Activated CD4-positive, alpha-beta T cell treated with anti-CD3 and anti-CD28 coated beads, Interleukin-2, amount 10 ng/mL, durations not matched to agents 24 days and 14 days (primary cell): ENCODE measurements at places on chromosomes 16 and 17. TPM values are rescaled to one million over a fixed set of nuclear protein-coding genes. Genes with fewer than 3 reads are reported as not detected.
A peak's percentile ranks its signal among the peaks of the same experiment; 100 is the strongest.

UBB gene
- 1,973 and 2,004 TPM in 2 replicates for total RNA-seq

RFNG gene
- 21.4 and 30.8 TPM in 2 replicates for total RNA-seq

ARL5C gene
- total RNA-seq: not detected in 2 replicates

NEUROD2 gene
- total RNA-seq: not detected in 2 replicates

KRT16 gene
- total RNA-seq: not detected in 2 replicates

CCNF gene
- 44.7 and 45.7 TPM in 2 replicates for total RNA-seq

GID4 gene
- total RNA-seq: 9.6 and 11.3 TPM in 2 replicates

- no peaks in the 10 kb centered on the region for H3K27me3 ChIP-seq
- H3K36me3 ChIP-seq: no peaks in the 10 kb centered on the region
- no peak for DNase-seq
Observed at GRCh38 chr17:82007495-82008257, 15.0 kb downstream of the CENPX start.

DNA sequence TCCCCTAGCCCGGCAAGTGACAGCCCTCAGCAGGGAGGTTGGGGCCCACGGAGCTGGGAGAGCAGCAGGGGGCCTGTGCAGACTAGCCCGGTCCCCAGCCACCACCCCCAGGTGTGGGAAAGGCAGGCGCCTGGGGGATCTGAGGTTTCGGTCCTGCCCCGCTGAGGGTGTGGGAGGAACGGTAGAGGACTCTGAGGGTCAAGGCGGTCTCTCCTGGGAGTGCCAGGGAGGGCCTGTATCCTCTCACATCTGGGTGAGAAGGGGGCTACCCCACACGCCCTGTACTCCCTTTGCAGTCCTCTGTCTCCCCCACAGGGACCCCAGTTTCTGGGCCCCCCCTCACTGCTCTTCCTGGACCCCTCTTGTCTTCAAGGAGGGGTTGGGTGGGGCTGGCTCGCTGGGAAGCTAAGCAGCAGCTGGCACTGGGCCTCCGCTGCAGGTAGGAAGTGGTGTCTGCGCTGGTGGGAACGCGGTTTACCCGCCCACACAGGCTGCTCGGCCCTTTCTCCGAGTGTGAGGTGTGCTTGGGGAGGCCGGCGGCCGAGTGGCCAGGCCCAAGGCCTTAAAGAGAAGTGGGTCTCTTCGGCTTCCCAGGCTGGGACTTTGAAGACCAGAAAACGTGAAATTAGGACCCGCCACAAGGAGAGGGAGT lies 15.4 kb downstream of the CD7 start:
- peaks cover 2% of the 10 kb centered on the region for H3K27me3 ChIP-seq
- peaks cover 1% of the 10 kb centered on the region for H3K36me3 ChIP-seq
- peak overlapping the region; percentile 100 for H3K27ac ChIP-seq

DNA sequence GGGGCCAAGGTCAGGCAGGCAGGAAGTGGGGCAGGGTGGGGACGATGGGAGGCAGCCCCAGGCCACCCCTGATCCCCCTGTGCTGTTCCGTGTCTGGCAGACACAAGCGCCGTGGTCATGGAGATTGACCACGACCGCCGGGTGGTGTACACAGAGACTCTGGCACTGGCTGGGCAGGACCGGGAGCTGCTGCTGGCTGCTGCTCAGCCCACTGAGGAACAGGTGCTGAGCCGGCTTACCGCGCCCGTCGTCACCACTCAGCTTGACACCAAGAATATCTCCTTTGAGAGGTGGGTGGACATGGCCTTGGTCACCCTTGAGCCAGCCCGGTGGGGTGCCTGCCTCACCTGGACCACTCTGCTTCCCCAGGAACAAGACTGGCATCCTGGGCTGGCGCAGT lies 13.7 kb downstream of the CORO6 start:
- H3K36me3 ChIP-seq: peaks cover 2% of the 10 kb centered on the region
- H3K4me3 ChIP-seq: no peak overlapping the region
- peaks cover 3% of the 10 kb centered on the region for H3K4me1 ChIP-seq
- DNase-seq: no peak

DNA sequence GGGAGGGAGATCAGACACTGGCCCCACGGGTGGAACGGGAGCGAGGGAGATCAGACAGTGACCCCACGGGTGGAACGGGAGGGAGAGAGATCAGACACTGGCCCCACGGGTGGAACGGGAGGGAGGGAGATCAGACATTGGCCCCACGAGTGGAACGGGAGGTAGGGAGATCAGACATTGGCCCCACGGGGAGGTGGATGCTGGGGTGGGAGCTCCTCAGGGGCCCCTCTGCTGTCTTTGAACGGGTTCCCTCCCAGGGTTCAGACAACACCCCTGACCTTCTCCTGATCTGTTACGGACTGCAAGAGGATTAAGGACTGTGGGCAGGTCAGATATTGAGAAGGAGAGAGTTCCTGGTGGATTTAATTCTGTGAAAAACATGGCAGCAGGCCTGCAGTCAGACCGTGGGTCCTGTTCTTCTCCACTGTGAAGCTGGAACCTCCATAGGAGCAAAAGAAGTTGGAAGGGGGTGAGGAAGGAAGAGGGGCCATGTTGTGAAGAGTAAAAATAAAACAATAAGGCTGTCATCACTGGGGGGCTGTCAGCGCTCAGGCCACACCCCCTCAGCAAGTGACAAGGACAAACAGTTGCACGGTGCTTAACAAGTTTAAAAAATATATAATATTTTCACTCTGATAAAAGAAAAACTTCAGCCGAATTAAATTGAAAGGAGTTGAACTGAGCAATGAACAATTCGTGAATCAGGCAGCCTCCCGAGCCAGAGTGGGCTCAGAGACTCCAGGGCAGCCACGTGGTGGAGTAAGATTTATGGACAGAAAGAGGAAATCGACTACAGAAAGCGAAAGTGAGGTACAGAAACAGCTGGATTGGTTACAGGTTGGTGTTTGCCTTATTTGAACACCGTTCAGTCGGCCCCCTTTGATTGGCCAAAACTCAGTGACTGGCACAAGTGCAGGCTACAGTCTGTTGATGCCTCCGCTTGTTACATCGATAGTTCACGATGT lies 348.7 kb upstream of the TNRC6C start:
- no peaks in the 10 kb centered on the region for H3K36me3 ChIP-seq
- DNase-seq: peak; percentile 91
- peaks cover 21% of the 10 kb centered on the region for H3K4me1 ChIP-seq
- H3K4me3 ChIP-seq: peak overlapping the region; percentile 73
- peak overlapping the region; percentile 90 for H3K27ac ChIP-seq
- peaks cover 12% of the 10 kb centered on the region for H3K27me3 ChIP-seq

DNA sequence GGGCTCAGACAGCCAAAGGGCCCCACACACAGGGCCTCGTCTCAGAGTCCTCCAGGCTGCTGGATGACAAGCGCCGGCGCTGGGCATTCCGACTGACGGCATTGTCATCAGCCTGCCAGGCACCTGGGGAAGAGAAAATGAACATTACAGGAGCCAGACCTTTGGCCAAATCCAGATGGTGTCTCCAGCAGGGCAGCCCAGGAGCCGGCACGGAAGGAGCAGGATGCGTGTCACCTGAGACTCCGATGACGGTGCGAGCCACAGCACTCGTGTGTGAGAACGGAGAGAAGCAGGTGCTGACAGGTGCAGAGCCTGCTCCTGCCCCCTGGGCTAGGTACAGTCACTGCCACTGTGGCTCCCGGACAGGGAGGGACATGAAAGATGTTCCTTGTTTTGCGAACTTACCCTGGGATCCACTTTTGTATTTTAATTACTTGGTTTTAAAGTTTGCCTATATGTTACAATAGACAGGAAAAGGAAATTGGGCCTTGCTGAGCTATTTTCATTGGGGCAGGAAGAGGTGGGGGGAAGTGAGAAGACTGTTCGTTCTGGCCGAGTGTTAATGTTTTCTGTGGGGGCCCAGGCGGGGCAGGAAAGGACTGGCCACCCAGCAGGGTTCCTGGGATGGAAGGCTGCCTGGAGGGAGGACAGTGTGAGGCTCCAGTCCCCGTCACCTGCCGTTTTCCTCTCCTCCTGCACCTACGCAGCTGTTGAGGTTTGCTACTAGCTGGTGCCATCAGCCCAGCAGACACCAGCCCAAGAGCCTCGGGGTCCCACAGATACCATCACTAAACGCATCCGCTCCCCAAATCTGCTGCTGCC lies 4.4 kb upstream of the FOXJ1 start:
- H3K27me3 ChIP-seq: peaks cover 2% of the 10 kb centered on the region
- H3K27ac ChIP-seq: peak overlapping the region; percentile 89
- peak; percentile 83 for DNase-seq
- peaks cover 17% of the 10 kb centered on the region for H3K36me3 ChIP-seq
- peak overlapping the region; percentile 69 for H3K4me3 ChIP-seq

DNA sequence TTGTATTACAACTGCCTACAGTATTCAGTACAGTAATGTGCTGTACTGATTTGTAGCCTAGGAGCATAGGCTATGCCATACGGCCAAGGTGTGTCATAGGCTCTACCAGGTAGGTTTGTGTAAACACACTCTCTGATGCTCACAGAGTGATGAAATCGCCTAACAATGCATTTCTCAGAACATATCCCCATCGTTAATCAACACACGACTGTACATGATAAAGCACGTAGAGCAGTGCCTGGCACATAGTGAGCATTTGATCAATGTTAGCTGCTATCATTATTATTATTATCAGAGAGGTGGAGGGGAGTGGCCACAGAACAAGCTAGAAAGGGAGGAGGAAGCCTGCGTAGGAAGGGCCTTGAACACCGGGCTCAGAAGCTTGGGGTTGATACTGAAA lies 81.1 kb upstream of the LHX1 start:
- peaks cover 5% of the 10 kb centered on the region for H3K27me3 ChIP-seq
- no peak overlapping the region for H3K4me3 ChIP-seq
- DNase-seq: no peak
- peaks cover 10% of the 10 kb centered on the region for H3K4me1 ChIP-seq
- H3K27ac ChIP-seq: no peak overlapping the region

DNA sequence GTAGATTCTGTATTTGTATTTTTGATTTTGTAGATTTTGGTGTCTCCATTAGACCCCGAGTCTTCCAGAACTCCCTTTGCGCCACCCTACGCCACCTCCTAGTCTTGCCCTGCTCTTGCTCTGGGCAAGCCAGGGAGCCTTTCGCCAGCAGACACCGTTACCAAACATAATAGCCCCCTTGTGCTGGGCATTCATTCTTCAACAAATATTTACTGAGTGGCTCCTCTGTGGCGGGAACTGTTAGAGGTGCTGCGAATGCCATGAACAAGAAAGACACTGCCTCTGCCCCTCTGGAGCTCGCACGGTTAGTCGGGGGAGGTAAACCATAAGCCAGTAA lies 841 bp upstream of the GPT2 start:
- H3K4me1 ChIP-seq: peaks cover 14% of the 10 kb centered on the region
- H3K4me3 ChIP-seq: peak overlapping the region; percentile 85
- no peak for DNase-seq
- H3K36me3 ChIP-seq: peaks cover 1% of the 10 kb centered on the region
- peak overlapping the region; percentile 90 for H3K27ac ChIP-seq

- no peaks in the 10 kb centered on the region for H3K4me1 ChIP-seq
- DNase-seq: no peak
- no peaks in the 10 kb centered on the region for H3K36me3 ChIP-seq
- H3K27ac ChIP-seq: no peak overlapping the region
- H3K4me3 ChIP-seq: no peak overlapping the region
- no peaks in the 10 kb centered on the region for H3K27me3 ChIP-seq
Observed at GRCh38 chr17:10031606-10032005, 126.5 kb upstream of the RCVRN start.
